Activated CD4-positive, CD25-positive, alpha-beta regulatory T cell treated with anti-CD3 and anti-CD28 coated beads, Interleukin-2, amount 50 U/mL, for 16 hours (primary cell): ENCODE measurements at places on chromosomes 2 and 18.

DNA sequence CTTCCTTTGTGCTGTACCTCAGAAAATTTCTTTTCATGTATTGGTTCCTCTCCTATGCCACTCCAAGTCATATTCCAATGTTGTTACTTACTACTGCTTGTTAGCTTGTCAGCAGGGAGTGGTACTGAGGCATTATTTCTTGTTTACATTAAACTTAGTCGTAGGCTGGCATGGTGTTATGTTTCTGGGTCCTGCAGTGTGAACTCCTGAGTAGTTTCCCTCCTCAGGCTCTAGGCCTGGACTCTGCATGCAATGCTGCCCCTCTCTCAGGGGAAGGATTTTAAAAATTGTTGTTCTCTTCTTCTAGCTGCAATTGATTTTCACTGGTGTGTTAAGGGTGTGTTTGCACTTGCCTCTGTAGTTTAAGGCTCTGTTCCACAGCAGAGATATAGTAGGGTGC, 671.6 kb downstream of the PLCL1 start:
- DNase-seq: no peak

- DNase-seq: no peak
Measured at GRCh38 chr2:166487171-166487570, 6.9 kb downstream of the SCN7A start.

- no peak for DNase-seq
Measured at GRCh38 chr2:95056044-95056443, 30.5 kb downstream of the MAL start.

DNA sequence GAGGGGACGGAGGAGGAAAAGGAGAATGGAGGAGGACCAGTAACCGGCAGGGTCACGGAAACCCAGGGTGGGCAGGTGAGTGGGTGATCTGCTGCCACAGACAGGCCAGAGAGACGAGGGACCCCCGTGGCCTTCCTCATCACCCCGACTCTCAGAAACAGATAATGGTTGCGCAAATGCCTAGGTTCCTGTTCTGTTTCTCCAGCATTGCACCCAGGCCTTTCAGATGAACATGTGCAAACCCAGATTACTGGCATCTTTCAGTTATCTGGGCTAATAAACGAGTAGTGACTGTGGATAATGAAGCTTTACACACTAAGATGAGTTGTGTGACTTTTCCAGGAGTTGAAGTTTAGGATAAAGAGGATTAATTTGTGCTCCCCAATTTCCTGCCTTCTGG, 46.5 kb downstream of the TET3 start:
- DNase-seq: no peak

GRCh38 chr2:239685556-239685955, 284.7 kb upstream of the HDAC4 start:
- no peak for DNase-seq

GRCh38 chr2:54964816-54965215, 85.4 kb downstream of the RTN4 start:
- no peak for DNase-seq

- no peak for DNase-seq
Measured at GRCh38 chr18:75393721-75394120, 33.8 kb downstream of the SMIM21 start.

DNA sequence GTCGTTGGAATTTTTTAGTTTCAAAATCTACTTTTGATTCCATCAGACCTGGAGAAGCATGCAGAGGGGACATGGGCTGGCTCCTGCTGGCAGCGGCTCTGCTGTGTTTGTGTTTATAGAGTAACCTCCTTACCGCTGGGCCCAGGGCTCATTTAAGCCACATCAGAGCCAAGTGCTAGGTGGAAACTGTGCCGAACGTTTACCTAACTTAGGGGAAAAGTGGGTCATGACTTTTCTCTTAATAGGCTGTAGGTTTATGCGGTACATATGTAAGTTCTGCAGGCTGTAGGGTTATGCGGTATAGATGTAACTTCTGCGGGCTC, 17.7 kb downstream of the CNDP2 start:
- no peak for DNase-seq

- DNase-seq: no peak
Measured at GRCh38 chr2:82740527-82740926, 1718.6 kb downstream of the SUCLG1 start.

DNA sequence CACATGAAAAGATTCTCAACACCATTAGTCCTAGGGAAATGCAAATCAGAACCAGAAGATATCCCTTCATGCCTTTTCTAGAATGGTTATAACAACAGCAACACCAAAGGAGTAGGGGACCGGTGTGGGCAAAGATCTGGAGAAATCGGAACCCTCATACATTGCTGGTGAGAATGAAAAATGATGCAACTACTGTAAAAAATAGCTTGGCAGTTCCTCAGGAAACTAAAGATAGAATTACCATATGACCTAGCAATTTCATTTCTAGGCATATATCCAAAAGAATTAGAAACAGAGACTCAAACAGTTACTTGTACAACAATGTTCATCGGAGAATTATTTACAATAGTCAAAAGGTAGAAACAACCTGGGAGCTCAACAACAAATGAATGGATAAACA, 29.2 kb upstream of the CDH7 start:
- DNase-seq: no peak

DNA sequence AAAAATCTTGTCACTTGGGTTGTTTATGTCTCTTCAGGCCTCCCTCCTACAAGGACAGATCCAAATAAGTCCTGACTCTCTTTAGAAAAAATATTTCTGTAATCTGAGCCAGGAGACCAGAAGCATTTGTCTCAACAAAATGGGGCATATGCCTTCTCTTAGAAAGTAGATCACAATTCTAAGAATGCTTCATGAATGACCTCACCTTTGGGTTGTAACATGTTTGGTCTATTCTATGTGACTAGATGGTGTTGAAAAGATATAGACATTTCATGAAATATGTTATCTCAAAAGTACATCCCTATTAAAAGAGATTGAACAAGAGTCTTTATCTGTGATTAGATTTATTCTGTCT, 159.0 kb upstream of the SETBP1 start:
- DNase-seq: no peak

GRCh38 chr2:38492042-38492615, 110.6 kb downstream of the HNRNPLL start:
- DNase-seq: no peak

- no peak for DNase-seq
Measured at GRCh38 chr2:217449444-217449843, 553.4 kb downstream of the TNS1 start.

- no peak for DNase-seq
Measured at GRCh38 chr2:47079515-47080412, 75.3 kb downstream of the STPG4 start.

DNA sequence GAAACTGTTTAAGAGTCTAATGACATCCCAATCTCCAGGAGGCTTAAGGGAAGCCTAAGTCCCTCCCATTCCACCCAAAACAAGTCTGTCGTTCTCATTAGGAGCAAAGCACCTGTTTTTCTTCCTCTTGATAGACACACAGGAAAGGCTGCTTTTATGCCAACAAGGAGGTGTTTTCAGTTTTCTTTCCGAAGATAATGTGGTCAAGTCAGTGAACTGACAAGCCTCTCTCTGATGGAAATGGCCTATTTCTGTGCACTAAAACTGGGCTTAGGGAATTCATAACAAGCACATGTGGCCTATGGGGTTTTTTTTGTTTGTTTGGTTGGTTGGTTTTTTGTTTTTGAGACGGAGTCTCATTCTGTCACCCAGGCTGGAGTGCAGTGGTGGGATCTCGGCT, 36.2 kb downstream of the FBLN7 start:
- no peak for DNase-seq

GRCh38 chr2:41830600-41830999, 217.2 kb upstream of the PKDCC start:
- no peak for DNase-seq

- no peak for DNase-seq
Measured at GRCh38 chr2:234488913-234489451, 7.9 kb downstream of the ARL4C start.

DNA sequence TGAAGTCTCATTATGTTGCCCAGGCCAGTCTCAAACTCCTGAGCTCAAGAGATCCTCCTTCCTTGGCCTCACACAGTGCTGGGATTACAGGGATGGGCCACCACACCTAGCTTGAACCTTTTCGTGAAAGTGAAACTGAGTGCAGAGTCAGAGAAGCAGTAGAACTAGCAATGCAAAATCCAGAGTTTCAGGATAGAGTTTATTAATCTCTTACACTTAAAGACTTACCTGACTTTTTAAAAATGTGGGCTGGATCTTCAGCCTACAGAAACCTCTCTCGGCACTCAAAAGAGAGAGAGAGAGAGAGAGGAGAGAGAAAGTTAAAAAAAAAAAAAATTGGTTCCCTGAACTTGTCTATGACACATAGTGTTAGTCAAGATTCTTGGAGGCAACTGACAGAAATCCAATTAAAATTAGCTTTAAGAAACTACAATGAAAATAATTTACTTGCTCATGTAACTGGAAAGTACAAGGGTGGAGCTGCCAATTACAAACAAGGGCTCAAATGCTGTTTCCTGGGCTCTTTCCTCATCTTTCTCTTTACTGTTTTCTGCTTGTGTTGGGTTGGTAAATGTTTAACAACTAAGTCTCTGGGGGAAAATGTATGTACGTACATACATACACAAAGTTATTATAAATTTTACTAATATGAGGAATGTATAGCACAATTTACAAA, 98.1 kb upstream of the CERS6 start:
- DNase-seq: no peak

DNA sequence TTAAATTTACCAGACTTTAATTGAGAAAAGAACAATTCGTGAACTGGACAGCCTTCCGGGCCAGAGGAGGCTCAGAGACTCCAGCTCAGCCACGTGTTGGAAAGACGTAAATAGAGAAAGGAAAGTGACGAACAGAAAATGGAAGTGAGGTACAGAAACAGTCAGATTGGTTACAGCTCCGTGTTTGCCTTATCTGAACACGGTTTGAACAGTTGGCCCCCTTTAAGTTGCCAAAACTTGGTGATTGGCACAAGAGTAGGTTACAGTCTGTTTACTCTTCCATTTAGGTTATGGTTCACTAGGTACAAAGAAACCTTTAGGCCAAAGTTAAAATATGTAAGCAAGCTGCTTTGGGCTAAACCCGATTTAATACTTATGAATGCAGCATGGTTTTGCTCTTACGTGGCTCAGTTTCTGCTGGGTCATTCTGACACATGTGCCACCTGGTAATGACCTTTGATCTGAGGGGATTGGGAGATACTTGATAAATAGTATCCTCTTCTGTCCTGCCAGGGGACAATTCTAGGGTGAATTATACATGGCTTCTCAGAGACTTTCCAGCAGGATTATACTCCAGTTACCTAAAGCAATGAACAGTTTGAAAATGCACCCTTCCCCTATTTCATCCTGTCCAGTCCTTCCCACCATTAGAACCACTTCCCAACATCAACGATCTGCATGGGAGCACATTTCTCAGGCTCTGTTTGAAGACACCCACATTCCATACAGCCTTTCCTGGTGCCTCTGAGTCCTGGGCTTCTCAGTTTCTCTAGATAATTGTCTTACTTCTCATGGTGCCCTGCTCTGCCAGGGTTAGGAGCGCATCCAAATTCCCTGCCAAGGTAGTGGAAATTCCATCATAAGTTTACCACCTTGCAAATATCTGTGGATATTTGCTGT, 65.1 kb upstream of the TGIF1 start:
- no peak for DNase-seq

GRCh38 chr2:127034051-127034450, 72.9 kb downstream of the BIN1 start:
- no peak for DNase-seq

DNA sequence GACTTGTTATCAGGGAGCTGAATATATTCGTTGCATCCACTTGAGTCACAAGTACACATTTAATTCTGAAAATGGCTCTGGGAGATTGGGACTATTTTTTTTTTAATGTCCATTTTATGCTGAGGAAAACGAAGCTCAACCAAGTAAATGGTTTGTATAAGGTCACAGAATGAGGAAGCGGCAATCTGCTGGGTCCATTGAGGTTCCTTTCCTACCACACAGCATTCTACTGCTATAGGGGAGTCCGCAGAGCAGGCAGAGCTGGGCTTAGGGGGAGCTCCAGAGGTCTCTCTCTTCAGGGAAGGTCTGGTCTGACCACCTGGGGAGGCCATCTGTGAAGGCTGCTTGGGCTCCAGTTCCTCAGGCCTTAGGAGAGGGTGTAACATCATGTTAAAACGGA, 77.9 kb downstream of the MCFD2 start:
- DNase-seq: no peak

DNA sequence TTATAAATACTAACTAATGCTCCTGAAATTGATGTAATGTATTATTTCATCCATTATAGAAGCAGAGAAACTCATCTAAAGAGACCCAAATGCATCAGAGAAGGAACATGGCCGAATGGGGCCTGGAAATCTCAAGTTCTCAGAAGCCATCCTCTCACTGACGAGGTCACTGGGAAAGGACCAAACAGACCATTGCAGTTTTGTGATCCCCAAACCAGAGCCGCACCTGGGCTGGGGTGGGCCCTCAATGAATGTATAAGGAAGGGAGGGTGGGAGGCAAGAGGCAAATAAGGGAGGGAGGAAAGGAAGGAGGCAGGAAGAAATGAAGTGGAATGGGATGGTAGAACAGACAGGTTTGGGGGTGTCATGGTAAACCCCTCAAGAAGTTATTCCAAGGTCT, 245.3 kb upstream of the ID2 start:
- no peak for DNase-seq

GRCh38 chr2:64982311-64982857, 6.8 kb upstream of the SLC1A4 start:
- no peak for DNase-seq

- DNase-seq: no peak
Measured at GRCh38 chr18:48975817-48976649, 25.3 kb upstream of the SMAD7 start.

- no peak for DNase-seq
Measured at GRCh38 chr2:14143435-14143834, 489.1 kb upstream of the LRATD1 start.

DNA sequence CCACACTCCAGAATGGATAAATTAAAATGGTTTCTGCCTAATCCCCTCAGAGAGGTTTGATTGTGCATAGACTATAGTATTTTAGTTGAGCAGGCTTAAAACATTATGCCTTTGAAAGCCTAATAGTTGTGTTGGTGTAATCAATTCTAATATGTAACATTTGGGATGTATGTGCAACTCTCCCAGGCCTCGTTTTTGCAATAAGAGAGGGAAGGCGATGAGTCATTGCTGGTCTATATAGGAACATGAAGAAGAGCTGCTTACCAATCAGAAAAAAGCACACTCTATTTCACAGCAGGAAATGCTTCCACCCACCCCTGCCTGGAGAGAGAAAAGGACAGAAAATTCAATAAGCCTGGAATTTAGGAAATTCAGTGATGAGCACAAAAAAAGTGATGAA, 1424.0 kb upstream of the PIK3C3 start:
- DNase-seq: no peak

GRCh38 chr2:143903172-143903856, 616.6 kb downstream of the ZEB2 start:
- DNase-seq: no peak

DNA sequence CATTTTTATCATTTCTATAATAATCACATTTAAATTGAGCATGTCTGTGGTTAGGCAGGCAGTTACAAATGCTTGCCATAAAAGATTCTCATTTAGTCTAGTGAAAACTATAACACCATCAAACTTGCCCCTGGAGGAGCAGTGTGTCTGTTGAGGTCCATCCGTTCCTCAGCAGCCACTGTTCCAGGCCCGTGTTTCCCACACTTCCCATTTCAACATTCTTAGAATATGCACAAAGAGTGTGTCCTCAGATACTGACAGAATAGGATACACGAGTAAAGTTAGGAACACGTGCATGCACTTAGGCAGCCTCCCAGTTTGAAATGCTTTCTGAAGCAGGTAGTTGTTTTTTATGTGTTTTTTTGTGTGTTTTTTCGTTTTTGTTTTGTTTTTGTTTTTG, 39.9 kb downstream of the NCK2 start:
- DNase-seq: no peak
